ENCODE measurements at places on chromosomes 2 and 18.

- DNase-seq = peak; percentile 58
These were observed 672.5 kb downstream of the MBD2 start for GRCh38 chr18:53551868-53552426.

GRCh38 chr2:240302933-240303595 is 132.4 kb upstream of the GPC1 start:
- no peak for DNase-seq

DNA sequence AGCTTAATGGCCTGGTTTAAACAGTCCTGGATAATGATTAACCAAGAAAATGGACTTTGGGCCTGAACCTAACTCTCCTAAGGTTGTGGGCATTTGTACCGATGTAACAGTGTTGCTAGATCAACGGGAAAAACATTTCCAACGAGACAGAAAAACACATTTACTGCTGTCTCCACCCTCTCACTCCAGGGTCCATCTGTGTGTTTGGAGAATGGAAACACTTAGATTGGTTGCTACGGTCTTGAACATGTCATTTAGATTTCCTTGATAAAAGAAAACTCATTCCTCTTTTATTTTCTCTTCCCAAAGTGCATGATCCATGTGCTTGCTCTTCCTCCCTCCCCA is 88.0 kb downstream of the SOCS6 start:
- no peak for DNase-seq

GRCh38 chr2:7015007-7015950 is 98.1 kb downstream of the RNF144A start:
- no peak for DNase-seq

- no peak for DNase-seq
These were observed 37.0 kb downstream of the NIFK start for GRCh38 chr2:121699421-121700333.

GRCh38 chr2:191617575-191617974 is 60.4 kb upstream of the NABP1 start:
- DNase-seq = no peak

DNA sequence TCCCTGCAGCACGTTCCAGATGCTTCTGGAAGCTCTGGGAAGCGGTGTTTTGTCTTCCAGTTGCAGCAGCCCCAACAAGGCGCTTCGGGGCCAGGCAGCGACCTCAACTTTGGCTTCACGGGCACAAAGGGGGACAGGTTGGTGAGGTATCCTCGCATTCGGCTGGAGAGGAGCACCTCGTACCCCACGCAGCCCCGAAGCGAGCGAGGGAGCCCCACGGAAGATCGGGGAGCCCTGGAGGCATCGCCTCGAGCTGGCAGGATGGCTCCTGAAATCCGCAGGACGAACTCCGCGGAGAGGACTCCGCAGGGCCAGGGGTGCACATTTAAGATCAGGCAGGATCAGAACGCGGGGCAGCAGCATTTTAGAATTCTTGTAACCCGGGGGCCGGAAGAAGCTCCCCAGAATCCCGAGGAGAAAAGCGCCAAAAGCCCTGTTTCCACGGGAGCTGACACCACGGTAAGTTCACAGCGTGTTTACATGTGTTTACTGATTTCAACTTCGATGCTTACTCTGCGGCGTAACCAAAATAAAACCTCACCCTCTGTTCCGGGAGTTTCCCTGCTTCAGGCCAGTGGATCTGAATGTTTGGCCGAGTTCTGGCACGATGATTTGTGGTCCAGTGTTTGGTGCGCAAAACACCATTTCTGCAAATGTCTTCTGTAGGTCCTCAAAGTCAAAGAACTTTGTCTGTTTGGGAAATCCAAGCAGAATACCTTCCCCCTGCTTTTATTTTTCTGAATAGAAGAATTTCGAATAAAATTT is 212.5 kb downstream of the NEDD4L start:
- no peak for DNase-seq
